ENCODE measurements at places on chromosomes 11 and 22.

DNA sequence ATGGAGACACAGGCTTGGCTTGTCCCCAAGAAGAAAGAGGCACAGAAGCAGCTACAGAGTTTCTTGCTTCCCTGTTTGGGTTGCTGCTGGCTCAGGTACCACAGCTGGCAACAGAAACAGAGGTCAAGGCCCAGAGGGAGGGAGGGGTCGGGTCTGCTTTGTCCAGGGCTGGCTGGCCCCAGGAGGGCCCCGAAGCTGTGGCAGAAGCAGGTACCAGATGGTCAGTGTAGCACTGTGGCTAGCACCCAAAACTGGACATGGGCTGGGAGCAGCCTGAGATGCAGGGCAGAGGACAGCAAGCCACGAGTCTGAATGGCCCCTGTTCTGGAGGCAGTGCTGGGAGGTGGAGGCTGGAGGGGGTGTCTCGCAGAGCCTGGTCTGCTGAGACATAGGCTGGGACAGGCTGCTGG lies 52.3 kb upstream of the CCDC188 start:
- DNase-seq = no peak

GRCh38 chr22:43343670-43344519 lies 723 bp upstream of the SCUBE1 start:
- DNase-seq = no peak

- no peak for DNase-seq
Measured at GRCh38 chr11:20854215-20854955, 185.0 kb downstream of the NELL1 start.

DNA sequence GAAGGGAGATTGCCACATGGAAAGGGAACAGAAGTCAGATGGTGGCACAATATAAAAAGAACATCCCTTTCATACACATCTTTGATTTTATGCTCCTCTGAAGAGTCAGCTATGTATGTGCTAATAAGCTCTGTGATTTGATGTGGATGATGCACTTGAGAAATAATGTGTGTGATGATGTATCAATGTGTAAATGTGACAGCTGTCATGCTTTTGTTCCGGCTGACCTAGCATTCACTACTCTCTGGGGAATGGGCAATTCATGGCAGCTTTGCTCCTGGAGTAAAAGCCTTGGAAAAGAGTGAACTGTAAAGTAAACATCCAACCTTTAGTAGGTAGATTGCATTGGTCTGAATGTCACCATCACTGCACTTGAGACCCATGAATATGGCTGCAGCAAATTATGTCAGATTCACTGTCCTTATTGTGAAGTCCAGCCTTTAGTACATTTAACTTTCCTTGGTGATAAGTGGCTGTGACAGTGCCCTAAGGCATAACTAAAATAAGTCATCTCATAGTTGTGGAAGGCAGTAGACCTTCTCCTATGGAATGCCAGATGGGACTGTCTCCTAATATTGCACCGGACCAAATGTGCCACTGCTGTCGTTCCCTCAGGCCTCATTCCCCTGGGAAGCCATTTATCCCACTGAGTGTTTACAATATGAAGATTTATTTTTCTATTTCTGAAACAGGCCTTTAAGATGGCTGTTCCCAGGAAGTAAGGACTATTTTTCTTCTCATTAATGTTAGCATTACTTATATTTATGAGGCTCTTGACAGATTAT lies 178.2 kb upstream of the CCDC90B start:
- DNase-seq = peak; percentile 65

- DNase-seq = no peak
Measured at GRCh38 chr11:126434950-126435335, 79.5 kb downstream of the ST3GAL4 start.

DNA sequence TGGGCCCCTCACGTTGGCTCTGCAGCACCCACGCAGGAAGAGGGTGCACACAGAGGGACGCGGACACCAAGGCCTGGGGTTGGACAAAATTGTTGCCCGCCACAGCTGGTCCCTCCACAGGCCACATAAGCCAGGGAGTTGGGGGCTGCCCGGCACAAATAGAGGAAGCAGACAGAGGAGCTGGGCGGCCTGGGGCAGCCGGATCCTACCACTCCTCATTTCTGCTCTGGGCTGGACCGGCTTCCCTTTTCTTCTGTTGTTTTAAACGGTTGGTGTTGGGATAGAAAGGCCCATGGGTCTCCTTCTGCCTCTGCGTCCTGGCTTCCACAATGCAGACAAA lies 36.4 kb upstream of the LINC01488 start:
- DNase-seq = no peak

GRCh38 chr11:120739780-120740179 lies 228.2 kb downstream of the GRIK4 start:
- DNase-seq = no peak

- no peak for DNase-seq
Measured at GRCh38 chr11:116650052-116650451, 122.7 kb downstream of the BUD13 start.

DNA sequence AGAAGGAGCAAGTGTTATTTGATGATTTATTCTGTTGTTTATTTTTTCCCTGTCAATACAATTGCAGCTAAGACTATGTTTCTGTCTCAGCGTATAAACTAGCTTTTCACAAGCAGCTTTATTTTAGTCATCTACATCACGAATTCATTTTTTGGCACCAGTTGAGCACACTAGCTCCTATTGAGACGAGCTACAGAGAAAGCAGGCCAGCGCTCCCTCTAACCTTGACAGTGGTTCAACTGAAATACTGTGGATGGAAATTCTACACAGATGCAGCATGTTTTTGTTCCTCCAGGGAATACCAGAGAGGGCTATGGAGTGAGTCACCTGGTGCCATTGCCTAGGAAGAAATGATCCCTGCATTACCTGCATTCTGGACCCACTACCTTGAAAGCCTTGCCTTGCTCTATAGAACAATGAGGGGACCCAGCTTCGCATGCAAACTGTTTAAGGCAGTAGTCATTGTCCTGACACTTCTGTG lies 108.2 kb upstream of the ARHGAP42 start:
- no peak for DNase-seq

GRCh38 chr11:96307776-96308140 lies 35.2 kb downstream of the MAML2 start:
- no peak for DNase-seq

All from NCI-H187 (cell line).